ENCODE measurements at places on chromosomes 13 and 19. TPM values are rescaled to one million over a fixed set of nuclear protein-coding genes. Genes with fewer than 3 reads are reported as not detected.
A peak's percentile ranks its signal among the peaks of the same experiment; 100 is the strongest.

Gene GPR18
- not detected for total RNA-seq

Gene ENOX1
- total RNA-seq: 1.9 TPM

GRCh38 chr19:10552510-10553053 is 8.9 kb downstream of the ATG4D start:
- H3K27me3 ChIP-seq: no peaks in the 10 kb centered on the region
- DNase-seq: no peak
- no peaks in the 10 kb centered on the region for H3K4me1 ChIP-seq
- no peak overlapping the region for H3K27ac ChIP-seq

Gene ZNF225
- total RNA-seq: 5.7 TPM

GRCh38 chr13:80716610-80717081 is 375.7 kb upstream of the SPRY2 start:
- no peak overlapping the region for H3K4me3 ChIP-seq
- no peaks in the 10 kb centered on the region for H3K27me3 ChIP-seq
- no peaks in the 10 kb centered on the region for H3K4me1 ChIP-seq
- no peak for DNase-seq

DNA sequence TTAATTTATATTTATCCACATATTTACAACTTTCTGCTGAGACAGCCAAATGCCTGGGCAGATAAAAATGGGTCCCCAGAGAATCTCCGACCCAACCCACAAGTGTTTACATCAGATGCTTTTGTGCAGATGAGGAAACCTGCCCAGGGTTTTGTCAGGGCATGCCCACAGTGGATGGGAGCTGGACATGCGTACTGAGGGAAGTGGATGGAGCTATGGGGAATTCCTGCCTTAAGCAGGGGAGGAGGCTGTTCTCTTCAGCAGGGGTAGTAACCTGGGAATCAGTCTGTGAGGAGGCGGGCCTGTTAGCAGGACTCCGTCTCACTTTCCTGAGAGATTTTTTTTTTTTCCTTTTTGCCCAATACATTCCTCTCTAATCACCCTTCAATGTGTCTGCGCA is 122.9 kb downstream of the RFC3 start:
- no peaks in the 10 kb centered on the region for H3K27me3 ChIP-seq
- H3K4me1 ChIP-seq: peaks cover 3% of the 10 kb centered on the region
- H3K36me3 ChIP-seq: no peaks in the 10 kb centered on the region
- no peak overlapping the region for H3K27ac ChIP-seq

DNA sequence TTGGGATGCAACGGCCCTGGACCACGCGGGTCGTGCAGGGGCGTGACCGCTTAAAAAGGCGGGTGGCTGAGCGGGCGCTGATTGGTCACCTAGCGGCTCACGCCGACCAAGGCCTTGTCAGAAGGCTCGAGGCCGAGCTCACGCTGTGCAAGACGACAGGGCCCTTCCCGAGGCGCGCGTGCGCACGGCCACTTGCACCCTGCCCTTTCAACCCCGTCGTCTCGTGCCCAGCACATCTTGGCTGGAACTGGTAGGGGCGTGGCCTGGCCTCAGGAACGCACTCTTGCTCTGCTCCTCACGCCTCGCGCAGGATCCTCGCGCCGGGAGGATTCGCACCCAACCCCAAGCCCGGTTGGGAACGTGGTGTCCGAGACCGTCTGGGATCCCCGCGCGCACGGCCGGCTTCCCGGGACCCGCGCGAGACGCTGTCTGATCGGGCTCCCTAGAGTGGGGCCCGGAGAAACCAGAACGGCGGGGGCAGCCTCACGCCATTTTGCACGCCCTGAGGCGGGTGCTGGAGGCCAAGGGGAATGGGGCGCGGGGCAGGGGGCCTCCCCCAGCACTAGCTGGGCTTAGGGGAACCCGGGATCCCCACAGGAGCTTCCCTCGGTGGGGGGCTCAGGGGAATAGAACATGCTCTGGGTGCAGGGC is at the start of gene MEIOSIN:
TSS of gene MEIOSIN (plus strand) at position 280 of the 651 bp plus-strand sequence. CDS start 1,938 bp downstream, outside the sequence.
- no peaks in the 10 kb centered on the region for H3K36me3 ChIP-seq
- H3K4me1 ChIP-seq: peaks cover 3% of the 10 kb centered on the region
- H3K27me3 ChIP-seq: no peaks in the 10 kb centered on the region
- no peak for DNase-seq

Gene PRTN3
- not detected for total RNA-seq

- no peak overlapping the region for H3K4me3 ChIP-seq
- no peak for DNase-seq
- peaks cover 2% of the 10 kb centered on the region for H3K27me3 ChIP-seq
- H3K4me1 ChIP-seq: no peaks in the 10 kb centered on the region
These were observed 418.7 kb upstream of the NBEA start for GRCh38 chr13:34523406-34523805.

- H3K4me1 ChIP-seq: peaks cover 1% of the 10 kb centered on the region
- H3K36me3 ChIP-seq: no peaks in the 10 kb centered on the region
- no peak overlapping the region for H3K4me3 ChIP-seq
- no peaks in the 10 kb centered on the region for H3K27me3 ChIP-seq
- DNase-seq: no peak
These were observed 112.3 kb downstream of the POSTN start for GRCh38 chr13:37486171-37486681.

- no peaks in the 10 kb centered on the region for H3K36me3 ChIP-seq
- H3K27me3 ChIP-seq: no peaks in the 10 kb centered on the region
- no peak overlapping the region for H3K27ac ChIP-seq
- 0 out of 2 replicates have a peak, but pooled peaks cover 2% of the 10 kb centered on the region for H3K4me1 ChIP-seq
- no peak overlapping the region for H3K4me3 ChIP-seq
- DNase-seq: peak; percentile 25
These were observed 438.7 kb upstream of the ARGLU1 start for GRCh38 chr13:107006661-107007060.

Gene MTUS2
- under 0.01 TPM for total RNA-seq

DNA sequence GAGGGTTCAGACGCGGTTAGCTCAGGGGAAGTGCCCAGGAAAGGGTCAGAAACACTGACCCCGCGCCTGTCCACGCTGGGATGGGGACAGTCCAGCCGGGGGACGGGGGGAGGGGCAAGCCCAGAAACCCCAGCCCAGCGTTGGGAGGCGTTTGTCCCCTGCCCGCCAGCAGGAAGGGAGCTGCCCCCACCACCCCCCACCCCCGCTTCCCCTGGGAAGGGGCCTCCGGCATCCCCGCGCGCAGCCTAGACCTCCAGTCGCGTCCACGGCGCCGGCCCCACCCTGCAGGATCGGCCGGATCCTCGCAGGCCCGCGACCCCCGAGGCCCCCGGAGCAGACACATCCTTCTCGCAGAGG is 277 bp downstream of the GIPC1 start:
- peaks cover 11% of the 10 kb centered on the region for H3K36me3 ChIP-seq
- H3K4me3 ChIP-seq: peak overlapping the region; percentile 100
- H3K4me1 ChIP-seq: peaks cover 8% of the 10 kb centered on the region
- no peak for DNase-seq
- H3K27ac ChIP-seq: peak overlapping the region; percentile 62

DNA sequence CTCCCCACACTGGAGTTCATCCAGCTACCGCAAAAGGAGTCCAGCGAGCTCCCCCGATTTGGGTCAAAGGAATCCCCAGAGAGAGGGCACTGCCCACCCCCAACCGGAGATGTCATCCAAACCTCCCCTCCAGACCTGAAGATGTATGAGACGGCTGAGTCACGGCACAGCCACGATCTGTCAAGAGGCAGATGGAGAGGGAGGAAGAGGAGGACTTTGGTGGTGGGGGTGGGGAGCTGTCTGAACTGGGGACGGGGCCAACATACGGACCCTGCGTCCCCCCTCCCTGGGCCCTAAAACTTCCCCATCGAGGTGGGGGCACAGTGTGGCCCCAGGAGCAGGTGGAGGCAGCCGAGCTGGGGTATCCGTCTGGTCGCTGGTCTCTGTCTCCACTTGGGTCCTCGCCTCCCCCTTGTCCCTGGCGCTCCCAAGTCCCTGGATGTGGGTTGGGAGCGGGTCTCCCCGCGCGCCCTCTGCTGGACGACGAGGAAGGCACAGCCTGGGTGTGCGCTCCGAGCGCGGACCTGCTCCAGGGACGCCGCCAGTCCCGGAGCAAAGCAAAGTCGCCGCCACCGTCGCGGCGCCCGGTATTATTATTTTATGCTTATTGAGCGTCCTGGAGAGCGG is 3.8 kb downstream of the PDE4A start:
- no peak overlapping the region for H3K27ac ChIP-seq
- no peaks in the 10 kb centered on the region for H3K36me3 ChIP-seq
- H3K4me1 ChIP-seq: peaks cover 9% of the 10 kb centered on the region

- no peaks in the 10 kb centered on the region for H3K27me3 ChIP-seq
- no peaks in the 10 kb centered on the region for H3K36me3 ChIP-seq
These were observed 988.0 kb downstream of the PCDH17 start for GRCh38 chr13:58619396-58620113.

DNA sequence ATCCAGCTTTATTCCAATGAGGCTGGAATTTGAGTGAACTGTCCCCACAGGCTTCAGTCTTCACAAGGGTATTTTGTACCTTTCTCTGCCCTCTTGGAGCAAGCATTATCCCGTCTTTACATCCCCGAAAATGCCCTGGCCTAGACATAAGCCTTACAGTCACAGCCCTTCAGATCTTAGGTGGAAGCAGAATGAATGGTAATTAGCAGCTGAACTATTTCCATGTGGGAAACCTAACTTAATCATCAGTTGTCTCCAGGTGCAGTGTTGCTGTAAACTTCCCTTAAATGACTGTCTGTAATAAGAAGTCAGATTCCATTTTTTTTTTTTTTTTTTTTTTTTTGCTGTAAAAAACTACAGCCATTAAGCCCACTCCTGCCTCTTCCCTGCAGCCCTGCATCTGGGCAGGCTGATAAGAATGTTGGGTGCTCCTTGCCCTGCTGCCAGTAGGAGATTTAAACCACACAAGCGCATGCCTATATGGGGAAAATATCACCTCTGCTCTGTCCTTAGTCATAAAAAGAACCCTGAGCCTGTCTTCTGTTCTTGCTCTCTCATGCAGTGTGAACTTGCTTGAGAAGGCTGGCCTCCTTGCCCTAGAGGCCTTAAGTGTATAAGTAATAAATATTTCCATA is 426.8 kb upstream of the SLITRK5 start:
- no peak overlapping the region for H3K27ac ChIP-seq
- H3K36me3 ChIP-seq: no peaks in the 10 kb centered on the region
- H3K4me1 ChIP-seq: peaks cover 2% of the 10 kb centered on the region
- H3K27me3 ChIP-seq: no peaks in the 10 kb centered on the region
- no peak overlapping the region for H3K4me3 ChIP-seq

DNA sequence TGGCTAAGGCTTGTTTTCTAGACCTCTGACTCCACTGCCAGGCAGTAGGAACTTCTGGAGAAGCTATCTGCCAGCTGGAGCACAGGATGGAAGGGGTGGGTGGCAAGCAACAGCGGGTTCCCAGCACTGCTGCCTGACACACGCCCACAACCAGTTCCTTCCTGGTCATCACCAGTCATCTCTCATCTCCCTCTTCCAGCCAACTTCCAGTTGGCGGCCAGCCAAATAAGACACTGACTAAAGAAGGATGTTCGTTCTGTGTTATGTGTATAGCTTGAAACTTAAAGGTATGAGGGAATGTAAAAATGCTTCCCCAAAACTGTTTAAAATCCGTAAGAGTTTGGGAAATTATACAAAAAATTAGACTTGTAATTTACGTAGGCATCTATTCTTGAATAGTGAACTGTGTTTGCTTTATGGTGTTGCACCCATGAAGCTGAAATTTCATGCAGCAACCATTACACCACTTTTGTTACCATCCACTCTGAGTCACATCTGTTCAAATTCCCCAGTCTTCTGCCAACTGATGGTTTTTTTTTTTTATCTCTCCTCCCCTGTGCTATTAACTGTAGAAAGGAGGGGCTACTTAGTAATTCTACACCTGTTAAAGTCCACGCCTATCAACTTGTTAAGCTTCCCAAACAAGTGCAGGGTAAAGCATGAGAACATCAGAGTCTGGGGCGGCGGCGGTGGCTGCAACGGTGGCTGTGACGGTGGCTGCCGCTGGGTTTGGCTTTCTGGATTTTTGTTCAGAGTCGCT is 86.2 kb upstream of the FRY start:
- DNase-seq: peak; percentile 81
- H3K4me3 ChIP-seq: peak overlapping the region; percentile 7
- no peaks in the 10 kb centered on the region for H3K27me3 ChIP-seq
- H3K27ac ChIP-seq: peak overlapping the region; percentile 75

Gene TTC9B
- not detected for total RNA-seq

- no peaks in the 10 kb centered on the region for H3K4me1 ChIP-seq
- H3K27me3 ChIP-seq: peaks cover 3% of the 10 kb centered on the region
- no peak overlapping the region for H3K4me3 ChIP-seq
- no peak overlapping the region for H3K27ac ChIP-seq
- no peaks in the 10 kb centered on the region for H3K36me3 ChIP-seq
- no peak for DNase-seq
These were observed 58.4 kb downstream of the F2RL3 start for GRCh38 chr19:16946951-16947940.

DNA sequence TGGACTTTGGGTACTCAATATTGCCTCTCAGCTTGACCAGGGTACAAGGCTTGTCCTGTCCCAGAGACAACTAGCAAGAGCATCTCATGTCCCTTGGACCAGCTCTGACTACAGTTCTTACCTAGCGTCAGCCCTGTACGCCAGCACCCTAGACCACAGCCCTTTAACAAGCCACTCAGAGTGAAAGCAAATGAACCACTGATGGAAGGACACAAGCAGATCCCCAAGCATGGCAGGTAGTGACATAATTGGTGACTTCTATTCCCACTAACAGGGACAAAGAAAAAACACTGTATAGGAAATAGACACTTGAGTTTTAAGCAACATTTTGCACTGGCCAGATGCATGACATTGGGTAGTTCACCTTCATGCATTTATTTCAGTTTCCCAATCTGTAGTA is 8.8 kb upstream of the LRCH1 start:
- DNase-seq: no peak
- no peak overlapping the region for H3K27ac ChIP-seq
- H3K36me3 ChIP-seq: no peaks in the 10 kb centered on the region
- no peaks in the 10 kb centered on the region for H3K4me1 ChIP-seq
- H3K4me3 ChIP-seq: no peak overlapping the region

DNA sequence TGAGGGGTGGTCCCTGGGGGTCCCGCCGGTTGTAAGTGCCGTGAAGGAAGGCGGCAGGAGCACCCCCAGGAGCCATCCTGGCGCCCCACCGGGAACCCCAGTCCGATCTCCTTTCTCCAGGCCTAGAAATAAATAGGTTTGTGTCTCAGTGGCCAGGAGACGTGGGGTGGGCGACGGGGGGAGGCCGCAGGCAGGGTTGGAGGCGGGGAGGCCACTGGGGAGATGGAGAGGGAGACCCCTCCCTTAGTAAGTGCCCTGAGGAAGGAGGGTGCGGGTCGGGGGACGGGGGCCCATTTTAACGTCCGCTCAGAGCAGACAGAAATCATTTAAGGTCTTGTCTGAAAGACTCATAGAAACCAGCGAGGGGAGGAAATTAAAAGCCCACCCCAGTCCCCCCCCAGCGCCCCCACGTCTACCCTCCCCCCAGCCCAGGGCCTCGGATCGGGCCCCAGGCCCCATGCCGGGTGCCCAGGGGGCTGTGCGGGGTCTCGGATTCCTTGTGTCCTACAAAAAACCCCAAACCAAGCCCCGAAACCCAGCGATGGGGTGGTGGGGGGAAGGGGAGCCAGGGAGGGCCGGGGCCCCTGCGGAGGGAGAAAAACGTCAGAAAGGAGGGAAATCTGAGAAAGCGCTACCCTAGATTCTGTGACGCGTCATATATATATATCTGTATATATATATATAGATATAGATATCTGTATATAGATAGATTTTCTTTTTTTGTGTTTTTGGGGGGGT is 19.6 kb downstream of the ZBTB7A start:
- no peaks in the 10 kb centered on the region for H3K27me3 ChIP-seq
- peaks cover 9% of the 10 kb centered on the region for H3K4me1 ChIP-seq
- no peak overlapping the region for H3K4me3 ChIP-seq
- peaks cover 49% of the 10 kb centered on the region for H3K36me3 ChIP-seq
- DNase-seq: no peak
